HuH-7.5 (cell line): ENCODE measurements at places on chromosomes 7 and 10.

DNA sequence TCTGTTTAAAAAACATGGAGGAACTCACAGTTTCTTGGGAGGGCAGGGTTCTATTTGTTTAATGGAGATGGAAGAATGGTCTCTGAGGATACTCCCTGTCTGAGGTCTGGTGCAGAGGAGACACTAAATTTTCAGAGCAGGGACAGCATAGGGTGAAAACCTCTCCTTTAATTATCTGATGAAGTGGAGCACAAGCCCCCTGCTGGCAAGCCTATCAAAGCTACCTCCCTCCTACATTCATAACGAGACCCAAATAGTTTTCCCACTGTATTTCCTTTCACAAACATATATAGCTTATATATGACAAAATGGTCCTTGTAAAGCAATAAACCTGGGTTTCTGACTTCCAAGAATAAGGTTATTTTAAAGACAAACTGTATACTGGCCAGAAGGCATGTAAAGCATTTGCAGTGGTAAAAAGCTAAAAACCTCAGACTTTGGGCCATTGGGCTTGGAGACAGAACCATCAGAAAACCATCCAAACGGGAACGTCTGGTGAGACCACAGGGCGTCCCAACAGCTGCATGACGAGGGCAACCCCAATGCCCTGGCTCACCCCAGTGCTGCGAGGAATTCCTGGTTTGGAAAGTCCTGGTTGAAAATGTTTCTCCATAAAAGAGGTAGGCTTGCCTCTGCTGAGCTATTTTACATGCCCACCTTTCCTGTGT, 201.3 kb downstream of the FANK1 start:
- no peak for DNase-seq

DNA sequence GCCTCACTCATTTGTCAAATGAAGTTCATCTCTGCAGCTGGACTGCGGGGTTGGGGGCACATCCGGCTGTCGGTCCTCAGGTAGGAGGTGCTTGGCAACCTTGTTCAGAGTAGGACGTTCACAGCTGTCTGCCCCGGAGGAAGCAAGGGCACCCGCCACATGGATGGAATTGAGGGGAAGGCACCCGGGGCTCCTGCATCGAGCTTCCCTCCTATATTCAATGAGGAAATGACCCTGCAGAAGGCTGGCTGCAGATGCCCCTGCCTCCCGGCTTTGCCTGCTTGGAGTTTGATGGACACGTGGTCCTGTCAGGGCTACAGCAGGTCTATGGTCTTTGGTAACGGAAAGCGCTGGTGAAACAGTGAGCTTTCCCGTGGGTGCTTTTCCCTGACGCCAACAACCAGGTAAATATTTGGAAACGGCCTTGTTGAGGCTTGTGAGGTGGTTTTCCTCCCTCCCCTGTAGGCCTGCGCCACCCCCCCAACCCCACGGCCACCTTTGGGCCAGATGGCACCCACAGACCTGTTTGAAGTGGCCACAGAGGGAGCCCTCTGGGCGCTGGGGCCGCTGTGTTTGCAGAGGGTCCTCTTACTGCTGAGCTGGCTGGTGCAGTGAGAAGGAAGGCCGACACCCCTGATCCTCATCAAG, 32.9 kb downstream of the HTRA1 start:
- no peak for DNase-seq

DNA sequence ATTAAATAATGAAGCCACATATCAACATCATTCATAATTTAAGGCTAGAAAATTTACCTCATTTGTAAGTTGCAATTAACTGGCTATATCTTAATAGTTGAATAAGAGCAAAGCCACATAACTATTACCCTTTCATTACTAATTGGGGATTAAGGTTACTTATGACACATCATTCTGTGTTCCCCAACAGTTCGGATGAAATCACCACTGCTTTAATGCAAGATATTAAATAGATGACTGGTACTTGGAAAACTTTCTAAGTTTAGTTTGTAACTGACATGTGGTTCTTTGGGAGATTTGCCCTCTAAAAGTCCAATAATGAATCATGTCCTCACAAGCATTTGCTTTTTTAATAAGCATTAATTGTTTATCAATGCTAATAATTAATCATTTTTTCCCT, 109.1 kb downstream of the MTERF1 start:
- DNase-seq: no peak

- DNase-seq: no peak
Observed at GRCh38 chr10:71959526-71959925, 4.7 kb upstream of the CHST3 start.

DNA sequence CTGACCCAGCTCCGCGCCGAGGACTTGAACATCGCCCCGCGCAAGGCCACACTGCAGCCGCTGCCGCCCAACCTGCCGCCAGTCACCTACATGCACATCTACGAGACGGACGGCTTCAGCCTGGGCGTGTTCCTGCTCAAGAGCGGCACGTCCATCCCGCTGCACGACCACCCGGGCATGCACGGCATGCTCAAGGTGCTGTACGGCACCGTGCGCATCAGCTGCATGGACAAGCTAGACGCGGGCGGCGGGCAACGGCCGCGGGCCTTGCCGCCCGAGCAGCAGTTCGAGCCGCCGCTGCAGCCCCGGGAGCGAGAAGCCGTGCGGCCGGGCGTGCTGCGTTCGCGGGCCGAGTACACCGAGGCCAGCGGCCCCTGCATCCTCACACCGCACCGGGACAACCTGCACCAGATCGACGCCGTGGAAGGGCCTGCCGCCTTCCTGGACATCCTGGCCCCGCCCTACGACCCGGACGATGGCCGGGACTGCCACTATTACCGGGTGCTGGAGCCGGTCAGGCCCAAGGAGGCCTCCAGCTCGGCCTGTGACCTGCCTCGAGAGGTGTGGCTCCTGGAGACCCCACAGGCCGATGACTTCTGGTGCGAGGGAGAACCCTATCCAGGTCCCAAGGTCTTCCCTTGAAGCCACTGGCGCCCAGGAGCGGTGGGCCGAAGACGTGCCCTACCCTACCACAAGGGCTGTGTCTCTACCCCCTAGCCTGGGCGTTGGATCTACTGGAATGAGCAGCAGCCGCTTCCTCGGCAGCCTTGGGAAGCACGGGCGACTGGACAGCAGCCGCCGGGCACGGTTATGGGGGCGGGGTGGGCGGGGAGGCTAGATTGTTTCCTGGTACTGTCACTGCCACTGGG, 945 bp downstream of the ADO start:
- peak; percentile 33 for DNase-seq
